ENCODE measurements at places on chromosomes 2 and 18.

DNA sequence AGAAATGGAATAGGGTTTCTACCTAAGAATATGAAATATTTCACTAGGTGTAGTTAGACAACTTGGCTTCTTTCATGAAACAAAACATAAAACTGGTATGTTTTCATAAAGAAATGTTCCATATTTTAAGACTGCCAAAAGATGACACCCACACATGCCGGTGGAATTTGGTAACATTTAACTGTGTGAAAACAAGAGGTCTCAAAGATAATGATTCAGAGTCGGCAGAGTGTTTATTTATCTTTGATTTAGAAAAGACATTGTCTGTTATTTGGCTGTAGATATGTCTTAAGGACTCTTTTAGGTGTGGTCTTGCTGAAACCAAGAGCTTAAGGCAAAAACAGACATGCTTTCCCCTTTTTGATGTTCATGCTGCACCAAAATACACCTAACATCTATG lies 63.5 kb upstream of the FN1 start:
- DNase-seq = no peak

- no peak for DNase-seq
Measured at GRCh38 chr18:77113361-77114151, 19.0 kb downstream of the MBP start.

DNA sequence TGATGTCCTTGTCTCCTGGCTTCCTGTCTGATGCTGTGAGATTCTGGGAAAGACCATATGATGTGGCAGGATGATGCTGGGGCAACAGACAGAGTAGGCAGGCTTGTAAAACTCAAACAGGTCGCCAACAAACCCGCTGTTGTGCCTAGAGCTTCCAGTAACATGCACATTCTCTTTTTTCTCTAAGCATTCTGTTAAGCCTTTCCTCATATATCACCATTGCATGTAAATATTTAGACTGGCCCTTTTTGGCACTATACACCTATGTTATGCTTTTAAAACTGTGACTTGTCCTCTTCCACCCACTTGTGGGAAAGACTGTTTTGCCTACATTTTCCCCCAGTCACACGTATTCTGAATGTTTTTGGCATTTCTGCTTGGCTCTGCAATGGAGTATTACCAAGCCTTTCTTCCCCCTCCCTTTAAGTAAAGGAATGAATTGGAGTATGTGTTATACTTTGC lies 250.4 kb upstream of the TANK start:
- no peak for DNase-seq

DNA sequence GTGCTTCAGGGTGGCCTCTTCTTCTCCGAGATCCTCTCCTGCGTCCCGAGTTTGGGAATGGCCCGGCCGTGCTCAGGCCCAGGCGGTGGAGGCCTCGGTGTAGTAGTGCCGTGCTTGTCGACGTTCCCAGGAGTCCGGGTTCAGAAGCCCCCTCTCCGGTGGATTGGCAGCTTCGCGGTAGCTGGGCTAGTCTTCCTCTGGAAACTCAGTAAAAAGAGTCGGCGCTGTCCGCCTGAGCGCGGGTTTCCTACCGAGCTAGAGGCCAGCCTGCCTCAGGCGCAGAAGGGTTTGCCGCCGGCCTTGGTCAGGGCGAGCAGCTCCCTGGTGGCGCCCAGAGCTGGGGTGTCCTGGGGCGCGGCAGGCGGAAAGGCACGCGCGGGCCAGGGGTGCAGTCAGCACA lies 3.2 kb downstream of the RALBP1 start:
- no peak for DNase-seq

GRCh38 chr2:62136956-62137830 lies 58.7 kb upstream of the B3GNT2 start:
- DNase-seq = no peak

- DNase-seq = no peak
Measured at GRCh38 chr2:190409616-190410015, 1.5 kb downstream of the MFSD6 start.

DNA sequence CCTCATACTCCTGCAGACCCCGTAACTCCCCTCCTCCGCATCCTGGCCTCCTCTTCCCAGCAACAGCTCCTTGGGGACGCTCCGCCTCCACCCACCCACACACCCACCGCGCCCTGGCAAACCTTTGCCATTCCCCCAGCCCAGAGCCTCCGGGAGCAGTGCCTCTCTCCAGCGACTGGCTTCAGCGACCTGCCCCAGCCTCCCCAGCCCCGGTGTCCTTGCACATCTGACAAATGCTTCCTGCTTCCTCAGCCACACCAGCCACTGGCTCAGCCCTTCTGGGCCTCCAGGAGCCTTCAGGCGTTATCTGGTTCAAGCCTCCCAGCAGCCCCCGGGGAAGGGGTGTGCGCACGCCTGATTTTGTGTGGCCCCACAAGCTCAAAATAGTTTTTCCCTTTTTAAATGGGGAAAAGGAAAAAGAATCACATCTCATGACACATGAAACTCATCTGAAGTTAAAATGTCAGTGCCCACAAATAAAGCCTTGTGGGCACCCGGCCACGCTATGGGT lies 14.2 kb downstream of the ESPNL start:
- no peak for DNase-seq

DNA sequence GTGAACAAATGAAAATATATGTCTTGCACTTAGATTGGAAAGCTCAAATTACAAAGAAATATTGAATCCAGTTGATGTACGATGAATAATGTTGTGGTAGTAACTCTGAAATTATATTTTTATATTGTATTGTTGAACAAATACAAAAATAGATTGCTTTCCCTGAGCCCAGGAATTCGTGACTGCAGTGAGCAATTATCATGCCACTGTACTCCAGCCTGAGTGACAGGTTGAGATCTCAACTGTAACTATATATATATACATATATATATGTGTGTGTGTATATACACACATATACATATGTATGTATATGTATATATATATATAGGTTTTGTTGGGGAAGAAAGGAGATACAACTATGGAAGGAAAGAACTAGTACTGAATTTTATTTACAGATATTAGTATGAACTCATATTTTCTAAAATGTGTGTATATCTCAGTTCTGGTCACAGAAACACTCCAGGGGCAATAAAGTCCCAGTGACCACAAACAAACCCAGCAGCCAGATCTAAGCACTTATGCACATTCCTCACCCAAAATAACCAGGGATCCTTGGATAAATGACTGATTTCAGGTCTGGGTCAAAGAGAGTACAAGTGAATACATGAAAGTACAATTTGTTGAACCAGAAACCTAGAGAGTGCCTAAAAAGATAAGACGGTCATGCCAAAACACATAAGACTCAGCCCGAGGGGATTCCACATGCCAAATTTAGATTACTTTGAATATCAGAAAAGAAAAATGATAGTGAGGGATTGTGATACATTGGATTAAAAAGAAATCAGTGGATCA lies 146.3 kb downstream of the TMX3 start:
- DNase-seq = no peak

DNA sequence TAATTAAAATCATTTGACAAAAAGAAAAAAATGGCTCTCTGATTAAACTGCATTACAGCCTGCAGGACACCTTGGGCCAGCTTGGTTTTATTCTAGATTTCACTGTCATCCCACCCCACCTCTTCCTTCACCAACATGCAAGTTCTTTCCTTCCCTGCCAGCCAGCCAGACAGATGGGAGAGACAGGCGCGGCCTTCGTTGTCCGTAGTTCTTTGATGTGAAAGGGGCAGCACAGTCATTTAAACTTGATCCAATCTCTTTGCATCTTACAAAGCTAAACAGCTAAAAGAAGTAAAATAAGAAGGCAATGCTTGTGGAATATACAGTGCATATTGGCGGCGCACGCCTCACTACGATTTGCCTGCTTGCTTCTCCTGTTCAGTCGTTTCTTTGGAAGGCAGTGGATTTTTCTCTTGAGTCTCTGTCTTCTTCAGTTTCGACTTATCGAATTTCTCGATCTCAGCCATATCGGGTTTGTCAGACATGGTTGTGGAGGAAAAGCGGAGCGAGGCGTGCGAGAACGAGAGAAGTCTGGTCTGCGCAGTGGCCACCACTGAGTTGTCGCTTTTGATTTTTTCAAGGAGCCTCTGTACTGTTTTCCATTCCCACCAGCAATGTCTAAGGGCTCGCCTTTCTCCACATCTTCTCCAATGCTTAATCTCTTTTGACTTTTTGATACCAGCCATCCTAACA lies 22.4 kb downstream of the COLEC11 start:
- DNase-seq = no peak

- DNase-seq = no peak
Measured at GRCh38 chr2:46879511-46879910, 36.1 kb downstream of the MCFD2 start.

Measured in cerebellar nuclear complex (tissue), 1 donor.